Stimulated activated CD4-positive, alpha-beta T cell treated with anti-CD3 and anti-CD28 coated beads, Interleukin-4, amount 100 ng/mL, for 1 hour (primary cell): ENCODE measurements at places on chromosomes 3 and 15.

DNA sequence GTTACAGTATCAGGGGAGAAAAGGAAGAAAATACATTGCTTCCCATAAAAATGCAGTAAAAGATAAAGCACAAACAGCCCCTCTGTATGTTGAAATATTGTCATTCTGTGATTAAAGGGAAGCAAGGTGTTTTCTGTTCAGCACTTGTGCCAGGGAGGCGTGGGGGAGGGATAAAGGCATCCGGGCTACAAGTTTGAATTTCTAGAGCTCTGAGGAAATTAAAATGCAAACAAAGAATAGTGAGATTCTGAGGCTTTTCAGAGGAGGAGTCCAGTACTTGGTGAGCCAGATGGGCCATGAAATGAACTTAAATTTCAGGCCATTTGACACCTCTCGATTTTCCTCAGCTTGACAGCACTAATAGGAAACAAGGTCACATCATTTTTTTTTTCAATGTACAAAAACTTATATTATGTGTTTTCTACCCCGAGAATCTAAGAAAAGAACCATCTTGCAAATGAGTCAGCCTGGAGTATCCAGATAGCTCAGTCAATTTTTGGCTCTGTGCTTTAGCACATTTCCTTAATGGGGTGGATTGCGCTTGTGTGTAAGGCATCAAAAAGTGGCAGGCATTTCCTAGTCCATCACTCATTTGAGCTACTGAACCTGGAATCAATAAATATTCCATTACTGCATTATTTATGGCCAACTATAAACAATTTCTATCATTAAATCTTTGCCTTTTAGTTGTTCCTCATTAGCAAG is 640.8 kb upstream of the TBL1XR1 start:
- DNase-seq = no peak

- no peak for DNase-seq
Measured at GRCh38 chr3:79052054-79052681, 715.6 kb downstream of the ROBO1 start.

DNA sequence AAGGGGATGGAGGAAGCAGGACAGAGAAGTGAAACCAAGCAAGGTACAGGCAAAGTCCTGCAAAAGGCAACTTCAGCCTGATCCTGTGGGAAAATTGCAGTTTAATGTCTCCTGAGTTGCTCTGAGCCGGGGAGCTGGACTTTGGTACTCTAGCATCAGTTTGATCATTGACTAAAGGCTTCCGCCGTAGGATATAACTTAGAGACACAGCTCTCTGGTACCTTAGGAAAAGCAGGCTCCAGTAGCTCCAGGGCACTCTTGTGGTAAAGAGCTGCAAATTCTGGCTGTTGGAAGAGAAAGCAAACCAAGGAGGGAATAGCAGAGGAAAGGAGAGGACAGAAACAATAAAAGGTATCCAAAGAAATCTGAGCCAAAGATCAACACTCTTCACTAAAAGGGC is 521.1 kb downstream of the PLOD2 start:
- no peak for DNase-seq

GRCh38 chr3:68996356-68996995 is 17.0 kb downstream of the EOGT start:
- no peak for DNase-seq

DNA sequence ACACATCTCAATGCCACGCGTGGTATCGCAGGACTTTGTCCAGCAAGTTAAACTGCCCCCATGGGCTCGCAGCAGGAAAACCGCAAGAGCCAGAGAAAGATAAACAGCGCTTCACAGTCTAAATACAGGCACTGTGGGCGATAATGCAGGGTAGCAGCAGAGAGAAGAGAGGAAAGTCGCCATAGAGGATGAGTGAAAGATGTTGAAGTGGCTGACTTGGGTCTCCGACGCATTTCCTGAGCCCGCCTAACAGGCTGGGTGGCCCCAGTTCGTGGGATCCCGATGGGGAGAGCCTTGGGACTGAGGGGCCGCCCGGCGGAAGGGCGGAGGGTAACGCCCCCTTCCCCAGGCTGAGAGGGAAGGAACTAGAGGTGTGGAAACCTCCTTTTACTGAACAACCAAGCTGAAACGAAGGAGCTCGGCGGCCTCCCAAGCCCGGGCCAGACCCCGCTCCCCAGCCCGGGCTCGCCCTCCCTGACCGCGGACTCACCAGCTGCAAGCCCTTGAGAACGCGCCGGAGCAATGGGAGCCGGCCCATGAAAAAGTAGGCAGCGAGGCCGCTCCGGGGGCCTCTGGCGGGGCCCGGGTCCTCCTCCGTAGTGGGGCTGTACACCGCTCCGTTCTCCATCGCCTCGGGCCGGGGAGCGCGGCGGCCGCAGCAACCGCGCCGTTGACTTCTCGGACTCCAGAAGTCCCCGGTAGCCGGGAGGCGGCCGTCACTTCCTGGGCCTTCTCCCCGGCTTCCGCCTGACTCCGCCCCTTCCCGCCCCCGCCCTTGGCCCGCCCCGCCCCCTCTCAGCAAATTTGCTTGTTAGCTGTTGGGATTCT is at the start of gene CMTM6:
Gene CMTM6 (minus strand): TSS at position 735 of the 828 bp plus-strand sequence. CDS start 107 bp downstream, at position 628.
- DNase-seq = peak; percentile 75
